ENCODE measurements at places on chromosomes 7 and 10.
A peak's percentile ranks its signal among the peaks of the same experiment; 100 is the strongest.

GRCh38 chr7:41334071-41334862 is 368.6 kb downstream of the INHBA start:
- no peak for DNase-seq

DNA sequence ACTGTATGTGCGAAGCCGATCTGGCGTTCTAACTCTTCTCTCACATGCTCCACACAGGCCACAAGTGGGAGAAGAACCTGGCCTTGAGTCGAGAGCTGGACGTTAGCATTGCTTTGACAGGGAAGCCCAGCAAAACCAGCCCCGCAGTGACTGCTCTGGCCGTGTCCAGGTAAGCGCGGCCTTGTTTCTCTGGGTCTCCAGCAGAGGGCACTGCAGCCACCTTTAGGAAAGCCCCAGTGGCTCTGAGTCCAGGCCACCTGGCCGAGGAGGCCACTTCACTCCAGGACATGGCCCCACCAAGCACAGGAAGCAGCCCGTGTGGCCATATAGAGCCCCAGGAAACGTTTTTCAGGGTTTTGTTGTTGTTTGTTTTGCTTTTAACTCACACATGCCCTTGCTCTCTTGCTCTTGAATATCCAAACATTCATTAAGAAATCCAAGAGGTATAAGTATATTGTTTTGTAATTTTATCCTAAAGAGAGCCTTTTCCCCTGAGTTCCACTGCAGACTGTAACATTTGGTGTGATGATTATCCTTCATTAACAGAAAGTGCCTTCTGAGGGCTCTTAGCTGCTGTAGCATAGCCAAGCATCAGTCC is 41.8 kb upstream of the LRRC18 start:
- DNase-seq = peak; percentile 61

DNA sequence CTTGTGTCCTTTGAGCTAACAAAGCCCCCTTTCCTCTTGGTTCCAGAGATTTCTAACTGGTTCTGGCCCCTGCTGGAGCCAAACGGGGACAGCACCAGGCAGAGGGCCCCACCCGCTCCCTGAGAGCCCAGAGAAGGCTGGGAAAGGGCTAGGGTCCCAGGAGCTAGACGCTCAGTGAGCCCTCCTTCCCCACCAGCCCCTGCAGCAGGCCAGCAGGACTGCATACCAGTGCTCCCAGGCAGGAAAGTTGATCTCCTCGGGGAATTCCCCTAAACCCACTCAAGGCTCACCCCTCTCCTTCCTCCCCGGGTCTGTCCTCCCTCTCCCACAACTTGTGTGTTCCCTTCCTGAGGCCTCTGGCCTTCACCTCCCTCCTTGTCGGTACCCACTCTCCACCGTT is 47.7 kb downstream of the PAX2 start:
- DNase-seq = no peak

DNA sequence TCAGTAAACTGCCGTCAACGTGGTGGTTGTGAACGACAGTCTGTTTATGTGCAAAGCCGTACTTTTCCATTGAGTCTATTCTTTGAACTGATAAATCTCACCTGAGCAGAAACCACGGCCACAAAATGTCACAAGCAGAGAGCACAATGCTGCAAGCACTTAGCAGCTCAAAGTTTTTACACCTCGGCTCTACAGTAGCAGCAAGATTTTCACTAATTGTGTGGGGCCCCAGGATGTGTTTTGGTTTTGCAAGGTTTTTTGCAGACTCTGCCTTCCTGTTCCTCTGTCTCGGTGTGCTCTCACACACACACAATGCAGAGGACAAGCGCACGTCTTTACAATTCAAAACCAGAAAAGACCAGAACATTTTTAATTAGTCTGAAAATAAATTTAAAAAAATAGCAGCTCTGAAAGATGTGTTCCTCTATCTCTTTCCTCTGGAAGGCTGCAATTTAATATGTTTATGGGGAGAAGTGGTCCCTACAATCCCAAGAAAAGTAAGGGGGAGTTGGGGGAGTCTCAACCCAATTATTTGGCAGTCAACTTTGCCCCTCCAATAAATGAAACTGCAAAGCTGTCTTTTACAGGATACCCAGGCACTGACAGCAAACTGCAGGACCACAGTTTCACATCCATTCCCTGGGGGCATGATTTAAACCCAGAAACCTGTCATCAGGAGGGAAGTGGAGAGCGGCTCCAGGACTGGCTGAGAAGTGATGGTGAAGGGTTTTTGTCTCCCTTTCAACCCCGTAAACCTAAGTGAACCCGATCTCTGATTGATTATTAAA is 73.8 kb upstream of the SFMBT2 start:
- DNase-seq = peak; percentile 22

DNA sequence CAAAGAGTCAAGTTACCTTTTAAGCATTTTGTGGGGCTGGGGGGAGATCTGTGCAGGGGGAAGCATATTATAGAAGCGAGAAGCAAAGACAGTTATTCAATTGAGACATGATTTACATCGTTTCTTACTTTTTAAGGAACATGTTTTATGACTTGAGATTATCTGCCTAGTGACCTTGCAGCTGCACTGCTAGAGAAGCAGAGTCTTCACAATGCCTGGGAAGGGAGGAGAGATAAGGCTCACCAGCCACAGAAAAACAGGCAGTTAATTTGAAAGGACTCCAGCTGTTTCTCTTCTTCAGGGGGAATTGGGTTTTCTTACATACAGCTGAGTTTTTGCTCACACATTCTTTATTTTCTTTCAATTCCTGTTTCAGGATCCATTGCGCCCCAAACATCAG is 31.0 kb downstream of the PHYH start:
- DNase-seq = no peak

GRCh38 chr10:58994226-58995057 is 182.0 kb upstream of the PHYHIPL start:
- DNase-seq = no peak

- no peak for DNase-seq
Observed at GRCh38 chr7:18103436-18104218, 76.0 kb upstream of the PRPS1L1 start.

DNA sequence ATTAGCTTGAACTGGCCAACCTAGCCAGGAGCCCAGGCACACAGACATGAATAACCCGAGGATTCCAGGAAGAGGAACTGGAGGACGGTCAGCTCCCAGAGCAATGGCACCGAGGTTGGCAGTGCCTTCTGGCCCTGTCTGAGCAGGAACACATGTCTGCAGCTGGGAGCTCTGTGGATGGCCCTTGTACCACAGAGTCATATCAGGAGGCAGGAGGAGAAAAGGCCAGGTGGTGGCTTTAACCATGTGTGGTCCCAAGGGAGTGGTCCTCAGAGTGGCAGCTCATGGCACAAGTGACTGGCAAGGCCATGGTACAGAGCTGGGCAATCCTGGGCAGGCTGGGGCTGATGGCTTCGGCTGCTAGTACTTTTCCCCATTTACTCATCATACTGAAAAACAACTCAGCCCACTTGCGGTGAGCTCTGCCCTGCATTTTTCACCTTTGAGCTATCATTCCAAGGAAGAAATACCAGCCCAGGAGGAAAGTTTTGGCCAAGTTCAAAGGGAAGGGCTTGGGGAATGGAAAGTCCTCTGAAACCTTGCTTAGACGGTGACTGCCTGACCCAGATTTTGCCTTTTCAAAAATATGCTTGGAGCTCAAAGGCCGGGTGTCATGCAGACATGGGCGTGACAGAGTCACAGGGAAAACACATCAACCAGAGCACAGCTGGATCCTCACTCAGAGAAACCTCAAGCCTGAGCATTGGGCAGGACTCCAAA is 25.7 kb upstream of the LOXL4 start:
- DNase-seq = no peak

- DNase-seq = no peak
Observed at GRCh38 chr7:147700702-147701101, 889.9 kb upstream of the C7orf33 start.

DNA sequence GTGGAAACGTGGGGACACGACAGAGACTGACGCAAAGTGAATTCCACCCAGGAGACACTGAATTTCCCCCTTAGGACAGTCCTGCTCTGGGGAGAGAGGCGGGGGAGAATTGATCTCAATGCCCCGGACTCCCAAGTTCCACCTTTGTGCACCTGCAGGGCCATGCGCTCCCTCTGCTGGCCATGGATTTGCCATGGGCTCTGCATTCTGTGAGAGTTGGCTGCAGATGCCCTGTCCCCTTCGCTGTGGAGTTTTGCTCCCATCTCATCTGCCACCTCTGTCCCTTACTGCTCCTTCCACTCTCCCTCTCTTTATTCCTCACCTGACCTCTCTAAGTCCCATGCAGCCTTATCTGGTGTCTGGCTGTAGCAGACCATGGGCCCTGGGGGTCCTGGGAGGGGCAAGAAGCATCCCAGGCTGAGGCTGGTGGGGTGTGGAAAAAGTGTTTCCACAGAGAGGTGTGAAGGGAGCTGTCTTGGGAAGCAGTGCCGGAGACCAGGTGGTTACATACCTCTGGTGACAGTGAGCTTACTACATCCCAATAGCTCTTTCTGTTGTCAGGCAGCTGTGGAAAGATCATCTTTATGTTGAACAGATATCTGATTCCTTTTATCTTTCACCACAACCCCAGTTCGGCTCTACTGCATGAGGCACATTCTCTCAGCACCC is 14.3 kb downstream of the GHRHR start:
- DNase-seq = peak; percentile 10
